GM06990 (cell line): ENCODE measurements at places on chromosomes 4 and X.
A peak's percentile ranks its signal among the peaks of the same experiment; 100 is the strongest.

DNA sequence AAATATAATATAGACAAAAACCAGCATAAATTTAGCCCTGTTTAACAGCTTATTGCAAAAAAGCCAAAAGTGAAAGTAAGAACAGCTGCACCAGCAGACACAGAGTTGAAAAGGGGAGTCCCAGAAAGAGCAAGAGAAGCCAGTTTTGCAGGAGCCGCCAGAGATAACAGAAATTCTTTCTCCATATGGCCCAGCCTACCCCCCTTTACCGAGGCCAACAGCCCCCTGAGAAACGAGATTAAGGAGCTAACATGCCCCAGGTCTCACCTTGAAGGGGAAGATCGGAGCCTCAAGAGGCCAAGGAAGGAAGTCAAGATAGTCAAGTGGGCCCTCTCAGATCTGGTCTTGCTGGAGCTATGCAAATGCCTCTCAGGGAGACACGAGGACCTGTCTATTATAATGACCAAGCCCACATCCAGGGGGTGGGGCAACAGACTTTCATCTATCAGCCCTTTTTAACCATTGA is 4.8 kb downstream of the ACOX3 start:
- peak; percentile 56 for DNase-seq

- DNase-seq: no peak
Measured at GRCh38 chr4:146062340-146062739, 113.2 kb upstream of the LSM6 start.

DNA sequence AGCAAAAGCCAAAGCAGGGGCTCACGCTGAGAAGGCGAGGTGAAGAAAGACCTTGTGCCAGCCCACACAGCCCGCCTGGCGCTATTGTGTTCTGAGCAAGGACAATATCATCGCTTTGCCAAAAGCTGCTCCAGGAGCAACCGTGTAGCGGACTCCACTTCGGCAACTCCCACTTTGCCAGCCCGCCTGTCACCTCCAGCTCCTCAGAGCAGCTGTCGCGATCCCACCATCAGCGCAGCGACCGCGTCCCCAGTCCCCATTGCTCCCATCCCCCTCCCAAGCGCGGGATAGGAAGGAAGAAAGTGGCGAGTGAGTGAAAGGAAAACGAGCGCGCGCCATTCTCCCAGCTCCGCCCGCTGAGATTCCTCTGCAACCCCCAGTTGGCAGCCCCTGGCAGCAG is 759 bp downstream of the ZC4H2 start:
- DNase-seq: peak; percentile 12

DNA sequence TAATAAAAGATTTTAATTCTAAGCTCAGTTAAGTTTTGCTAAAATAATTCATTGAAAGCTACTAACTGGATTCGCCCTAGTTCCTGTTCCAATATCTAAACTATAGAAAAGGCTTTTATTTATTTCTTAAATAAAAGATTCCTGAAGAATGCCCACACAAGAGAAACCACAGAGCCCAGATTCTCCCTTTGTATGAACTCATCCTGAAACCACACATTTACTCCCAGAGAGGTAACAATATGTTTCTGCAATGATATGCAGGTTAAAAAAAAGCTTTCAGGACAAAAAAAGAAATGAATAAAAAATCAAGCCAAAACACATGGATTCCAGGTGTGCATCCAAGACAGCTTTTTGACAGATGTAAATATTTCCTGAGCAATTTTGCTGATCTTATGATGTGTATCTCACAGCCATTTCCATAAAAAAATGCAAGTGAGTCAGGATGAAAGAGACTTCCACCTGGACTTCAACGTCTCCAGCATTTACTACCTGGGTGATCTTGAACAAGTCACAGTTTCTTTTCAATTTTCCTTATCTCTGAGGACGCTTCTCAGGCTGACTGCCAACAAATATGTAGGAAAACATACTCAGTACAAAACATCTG is 234.4 kb upstream of the FAT1 start:
- no peak for DNase-seq

DNA sequence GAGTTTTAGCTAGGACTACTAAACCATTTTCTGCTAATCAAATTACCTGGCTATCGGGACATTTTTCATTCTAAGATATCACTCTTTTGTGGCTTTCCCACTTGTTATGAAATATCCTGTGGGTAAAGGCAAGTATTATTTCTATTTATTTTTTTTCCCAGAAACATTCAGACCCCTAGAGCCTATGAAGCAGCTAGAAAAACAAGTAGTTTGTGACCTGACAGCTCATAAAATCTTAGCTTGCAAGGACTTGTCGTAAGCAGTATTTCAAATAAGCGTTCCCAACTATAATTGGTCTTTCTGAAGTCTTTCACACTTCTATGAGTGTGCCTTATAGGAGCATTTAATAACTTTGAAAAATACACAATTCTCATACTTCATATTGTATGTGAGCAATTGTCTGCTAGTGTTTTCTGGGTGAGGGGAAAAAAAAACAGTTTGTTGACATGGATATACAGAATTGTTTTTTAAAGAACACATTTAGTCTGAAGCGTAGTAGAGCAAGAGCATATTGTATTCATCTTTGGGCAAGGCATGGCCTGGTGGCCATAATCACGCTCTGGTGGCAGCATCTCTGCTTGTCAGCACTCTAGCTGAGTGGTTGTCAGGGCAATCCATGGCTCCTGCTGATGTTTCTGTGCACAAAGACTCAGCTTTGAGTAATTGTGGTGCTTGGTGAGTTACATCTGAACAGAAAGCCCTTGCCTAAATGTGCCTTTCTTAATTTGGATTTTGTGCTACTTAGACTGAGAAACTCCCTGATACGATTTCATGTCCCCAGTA is 2.6 kb downstream of the MCUB start:
- no peak for DNase-seq

GRCh38 chr4:80192937-80193336 is 4.4 kb upstream of the PRDM8 start:
- DNase-seq: no peak

DNA sequence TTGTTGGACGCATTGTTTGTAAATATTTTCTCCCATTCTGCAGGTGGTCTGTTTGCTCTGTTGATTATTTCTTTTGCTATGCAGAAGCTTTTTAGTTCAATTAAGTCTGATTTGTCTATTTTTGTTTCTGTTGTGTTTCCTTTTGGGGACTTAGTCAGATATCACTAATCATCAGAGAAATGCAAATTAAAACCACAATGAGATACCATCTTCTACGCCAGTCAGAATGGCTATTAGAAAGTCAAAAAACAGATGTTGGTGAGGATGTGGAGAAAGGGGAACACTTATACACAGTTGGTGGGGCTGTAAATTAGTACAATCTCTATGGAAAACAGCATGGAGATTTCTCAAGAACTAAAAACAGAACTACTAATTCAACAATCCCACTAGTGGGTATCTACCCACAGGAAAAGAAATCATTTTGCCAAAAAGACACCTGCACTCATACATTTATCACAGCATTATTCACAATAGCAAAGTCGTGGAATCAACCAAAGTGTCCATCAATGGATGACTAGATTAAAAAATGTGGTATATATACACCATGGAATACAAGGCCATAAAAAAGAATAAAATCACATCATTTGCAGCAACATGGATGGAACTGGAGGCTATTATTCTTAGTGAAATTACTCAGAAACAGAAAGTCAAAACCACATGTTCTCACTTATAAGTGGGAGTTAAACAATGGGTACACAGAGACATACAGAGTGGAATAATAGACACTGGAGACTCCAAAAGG is 8.1 kb downstream of the COQ2 start:
- peak; percentile 56 for DNase-seq

DNA sequence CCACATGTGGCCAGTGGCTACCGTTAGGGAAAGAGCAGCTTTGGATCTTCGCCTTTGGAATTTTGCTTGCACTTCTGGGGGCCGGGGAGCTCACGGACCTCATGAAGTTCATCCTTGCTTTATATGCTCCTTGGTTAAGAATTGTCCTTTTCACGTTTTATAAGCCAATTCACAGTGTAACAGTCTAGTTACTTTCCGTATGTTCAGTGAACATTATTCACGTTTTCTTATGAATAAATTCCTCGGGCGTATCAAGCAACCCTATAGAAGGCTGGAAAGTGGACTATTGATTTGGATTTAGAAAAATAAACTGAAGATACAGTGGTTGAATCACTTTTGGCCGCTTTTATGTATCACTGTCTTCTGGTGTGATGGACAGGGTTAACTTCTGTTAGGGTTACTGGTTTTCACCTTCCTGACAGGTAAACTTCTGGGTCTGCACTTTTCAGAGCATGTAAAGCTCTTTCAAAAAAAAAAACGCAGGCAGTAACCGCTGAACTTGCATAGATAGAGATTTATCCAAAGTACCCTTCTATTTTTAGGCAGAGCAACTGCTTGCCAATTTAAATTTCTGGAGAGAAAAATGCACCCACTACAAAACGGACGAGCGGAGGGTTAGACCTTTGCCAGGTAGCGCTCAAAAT is 569 bp upstream of the PDLIM5 start:
- DNase-seq: no peak

DNA sequence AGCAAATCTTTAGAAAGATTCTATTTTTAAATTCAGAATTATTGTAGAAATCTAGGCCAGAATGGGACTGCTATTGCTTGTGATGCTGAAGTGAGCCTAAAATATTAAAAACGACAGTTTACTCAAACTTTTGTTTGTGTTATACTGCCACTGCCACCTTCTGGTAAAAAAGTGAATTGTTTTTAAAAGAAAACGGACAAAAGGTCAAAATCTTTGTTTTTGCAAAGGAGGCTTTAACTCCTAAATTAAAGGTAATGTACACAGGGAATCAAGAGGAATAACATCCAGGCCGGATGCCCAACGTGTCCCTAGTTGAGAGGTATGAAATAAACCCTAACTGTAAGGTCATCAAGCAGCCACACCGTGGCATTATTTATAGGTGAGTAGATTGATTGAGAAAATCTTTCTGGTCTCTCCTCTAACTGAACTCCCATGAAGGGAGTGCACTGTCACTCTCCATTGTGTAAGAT is 338.3 kb upstream of the GALNT7 start:
- DNase-seq: no peak

GRCh38 chr4:40856840-40857362 is 107.1 kb downstream of the NSUN7 start:
- DNase-seq: peak; percentile 79

DNA sequence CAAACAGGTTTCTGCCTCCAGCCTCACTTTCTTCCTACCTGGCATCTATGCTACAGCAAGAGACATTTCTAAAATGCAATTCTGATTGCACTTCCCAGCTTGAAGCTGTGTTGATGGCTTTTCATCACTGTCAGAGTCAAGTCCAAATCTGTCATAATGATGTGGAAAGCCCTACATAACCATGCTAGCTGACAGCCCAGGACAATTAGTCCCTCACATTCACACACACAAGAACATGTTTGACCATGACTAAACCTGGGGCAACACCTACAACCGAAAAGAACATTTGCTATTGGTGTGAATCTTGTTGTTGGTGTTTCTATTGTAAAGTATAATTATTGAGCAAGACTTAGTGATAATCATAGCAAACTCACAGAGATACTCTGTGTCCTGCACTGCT is 58.2 kb downstream of the PPM1K start:
- DNase-seq: no peak

DNA sequence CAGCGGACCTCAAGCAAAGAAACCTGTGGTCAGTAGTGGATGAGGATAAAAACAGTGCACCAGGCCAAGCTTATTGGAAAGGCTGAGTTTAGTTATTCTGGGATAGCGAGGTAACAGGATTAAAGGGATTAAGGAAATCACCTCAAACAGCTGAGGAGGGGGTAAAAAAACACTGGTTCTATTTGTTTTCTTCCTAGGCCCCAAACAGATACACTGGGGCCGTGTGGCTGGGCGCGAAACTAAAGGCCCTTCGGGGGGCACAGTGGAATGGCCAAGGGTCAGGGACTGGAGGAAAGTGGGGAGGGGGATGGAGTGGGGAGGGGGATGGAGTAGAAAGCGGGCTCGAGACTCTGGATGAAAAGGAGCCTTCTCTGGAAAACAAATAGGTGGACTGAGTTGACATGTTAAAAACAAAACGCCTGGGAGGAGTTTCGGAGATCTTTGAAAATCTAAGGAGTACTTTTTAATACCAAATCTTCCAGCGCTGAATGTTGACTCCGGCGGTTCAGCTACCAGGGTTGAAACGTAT is 2.9 kb downstream of the SOX3 start:
- no peak for DNase-seq

DNA sequence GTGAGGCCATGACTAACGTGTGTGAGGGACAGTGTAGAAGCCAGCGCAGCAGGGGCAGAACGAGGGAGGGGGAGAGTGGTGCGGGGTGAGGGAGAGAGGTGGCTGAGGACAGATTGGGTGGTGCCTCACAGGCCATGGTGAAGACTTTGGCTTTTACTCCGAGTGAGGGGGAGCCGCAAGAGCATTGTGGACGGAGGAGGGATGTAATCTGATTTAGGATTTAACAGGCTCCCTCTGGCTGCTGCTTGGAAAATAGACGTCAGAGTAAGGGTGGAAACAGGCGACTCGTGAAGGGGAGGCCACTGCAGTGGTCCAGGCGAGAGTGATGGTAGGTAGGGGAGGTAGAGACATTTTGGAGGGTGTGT is 13.0 kb downstream of the PPP1R3F start:
- no peak for DNase-seq

GRCh38 chr4:44098973-44099372 is 349.6 kb downstream of the KCTD8 start:
- DNase-seq: no peak

GRCh38 chr4:2219233-2219760 is 22.6 kb downstream of the HAUS3 start:
- no peak for DNase-seq

- no peak for DNase-seq
Measured at GRCh38 chr4:157895205-157895604, 277.6 kb downstream of the GASK1B start.

- no peak for DNase-seq
Measured at GRCh38 chr4:103097112-103097511, 2.5 kb downstream of the BDH2 start.

- no peak for DNase-seq
Measured at GRCh38 chr4:82644734-82645126, 82.9 kb upstream of the TMEM150C start.

DNA sequence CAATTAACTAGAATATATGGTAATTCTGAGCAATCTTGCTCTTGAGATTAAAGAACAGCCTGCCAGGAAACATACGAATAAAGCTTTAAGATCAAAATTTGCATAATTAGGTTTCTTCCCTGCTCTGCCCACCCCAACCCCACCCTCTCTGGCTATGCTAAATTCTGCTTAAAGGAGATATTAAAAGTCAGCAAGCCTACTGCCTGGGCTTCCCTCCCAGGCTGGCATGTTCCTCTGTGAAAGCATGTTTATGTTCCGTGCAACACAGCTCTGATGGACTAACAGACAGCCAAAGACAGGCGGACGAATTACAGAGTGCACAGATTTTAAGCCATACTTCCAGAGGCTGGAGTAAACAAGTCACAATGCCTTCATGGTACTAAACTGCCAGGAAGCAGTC is 28.4 kb downstream of the CD99L2 start:
- DNase-seq: no peak

- no peak for DNase-seq
Measured at GRCh38 chrX:48493890-48494364, 14.9 kb upstream of the PORCN start.
